ENCODE measurements at places on chromosomes 6 and 20. TPM values are rescaled to one million over a fixed set of nuclear protein-coding genes. Genes with fewer than 3 reads are reported as not detected.
A peak's percentile ranks its signal among the peaks of the same experiment; 100 is the strongest.

The THEMIS gene
- 0.96 TPM for total RNA-seq

The HLA-DQB2 gene
- total RNA-seq: 0.40 TPM

The UST gene
- total RNA-seq: 2.7 TPM

The SGK1 gene
- total RNA-seq: 41.5 TPM

- DNase-seq: peak; percentile 59
Measured at GRCh38 chr20:19903168-19903811, 113.9 kb upstream of the NAA20 start.

GRCh38 chr6:66421570-66421969 lies 714.5 kb upstream of the EYS start:
- DNase-seq: no peak

Measured in colonic mucosa (tissue), 4 donors.